ENCODE measurements at places on chromosomes 7 and 10.

DNA sequence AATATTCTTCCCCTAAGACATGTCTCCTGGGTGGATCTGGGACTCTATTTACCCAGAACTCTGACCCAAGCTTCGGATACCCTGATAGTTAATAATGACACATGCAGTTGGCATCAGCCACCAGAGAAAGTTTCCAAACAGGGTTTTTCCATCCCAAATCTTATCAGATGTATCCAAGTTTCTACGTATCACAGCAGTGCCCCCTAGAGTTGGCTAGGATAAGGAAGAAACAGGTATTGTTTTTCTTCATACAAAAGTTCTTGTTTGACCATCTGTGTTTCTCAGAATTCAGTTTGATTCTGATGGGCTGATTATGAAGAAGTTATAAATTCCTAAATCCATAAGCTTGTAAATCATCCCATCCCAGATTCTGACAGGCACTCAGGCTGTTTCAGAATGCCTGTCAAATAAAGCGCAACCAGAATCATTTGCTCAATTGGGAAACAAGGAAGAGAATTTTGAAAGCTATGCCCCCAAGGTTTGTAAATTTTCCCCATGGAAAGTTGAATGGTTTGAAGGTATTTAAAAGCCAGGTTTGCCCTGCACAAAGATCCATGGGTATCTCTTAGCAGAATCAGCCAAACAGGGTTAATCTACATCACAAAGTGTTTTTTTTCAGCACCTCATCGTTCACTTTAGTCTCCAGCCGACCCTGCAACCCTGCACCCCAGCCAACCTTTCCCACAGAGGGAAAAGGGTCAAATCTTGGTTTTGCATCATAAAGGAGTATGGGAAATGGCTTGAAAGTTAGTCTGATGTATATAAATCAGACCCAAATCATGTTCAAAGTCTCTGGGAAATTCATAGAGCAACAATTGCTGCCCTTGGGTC is 47.4 kb downstream of the NRAP start:
- no peak for DNase-seq

DNA sequence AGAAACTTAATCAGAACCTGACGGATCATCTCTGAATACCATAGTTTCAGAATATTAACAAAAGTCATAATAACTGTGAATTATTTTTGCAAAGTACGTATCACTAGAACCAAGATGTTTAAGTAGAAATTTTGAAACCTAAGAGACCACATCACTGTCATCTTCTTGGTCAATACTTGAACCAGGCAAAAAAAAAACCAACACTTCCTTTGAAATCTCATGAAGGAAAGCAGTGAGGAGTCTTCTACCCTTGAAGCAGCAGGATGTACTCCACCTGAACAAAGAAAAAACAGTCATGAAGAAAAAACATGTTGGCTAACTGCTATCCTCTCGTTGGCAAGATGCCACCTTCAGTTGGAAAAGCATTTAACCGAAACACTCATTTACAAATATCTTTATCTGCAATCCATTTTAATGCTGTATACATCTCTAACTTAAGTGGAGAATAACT is 82.4 kb downstream of the SRPK2 start:
- DNase-seq = no peak

GRCh38 chr7:69598487-69599285 is 411 bp downstream of the AUTS2 start:
- DNase-seq = peak; percentile 76

DNA sequence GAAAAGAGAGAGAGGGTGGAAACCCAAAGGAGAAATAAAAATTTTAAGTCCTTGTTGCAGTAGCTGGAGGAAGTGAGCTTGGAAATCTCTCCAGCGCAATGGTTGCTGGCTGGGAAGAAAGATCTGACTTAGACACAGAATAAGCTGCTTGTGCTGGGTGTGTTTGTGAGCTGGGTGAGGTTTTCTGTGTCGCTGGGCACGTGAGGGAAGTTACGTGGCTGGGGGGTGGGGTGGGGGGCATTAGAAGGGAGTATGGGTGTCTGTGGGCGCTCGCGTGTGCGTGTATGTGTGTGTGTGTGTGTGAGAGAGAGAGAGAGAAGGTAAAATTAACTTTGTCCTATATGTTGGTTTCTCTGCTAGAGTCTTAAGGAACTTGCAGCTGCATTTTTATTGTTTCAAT is 11.6 kb downstream of the TCF7L2 start:
- DNase-seq = no peak

DNA sequence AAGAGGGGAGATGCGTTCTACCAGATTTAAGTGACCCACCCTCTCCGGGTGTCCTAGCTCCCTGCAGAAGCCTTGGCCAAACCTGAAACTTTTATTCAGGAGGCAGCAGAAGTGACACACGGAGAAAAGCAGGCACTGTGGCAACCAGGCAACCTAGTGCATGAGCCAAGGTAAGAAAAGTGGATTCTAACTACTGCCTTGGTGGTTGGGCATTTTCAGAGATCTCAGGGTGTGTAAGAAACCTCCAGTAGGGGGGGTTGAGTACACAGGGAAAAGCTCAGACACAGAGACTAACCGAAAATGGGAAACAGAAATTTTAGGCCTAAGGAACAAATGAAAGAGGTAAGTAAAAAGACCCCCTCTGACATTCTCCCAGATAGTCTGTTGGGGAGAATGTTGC is 645.7 kb downstream of the ANKRD7 start:
- no peak for DNase-seq

- DNase-seq = no peak
Measured at GRCh38 chr10:124745252-124745651, 1.1 kb upstream of the FAM53B start.

DNA sequence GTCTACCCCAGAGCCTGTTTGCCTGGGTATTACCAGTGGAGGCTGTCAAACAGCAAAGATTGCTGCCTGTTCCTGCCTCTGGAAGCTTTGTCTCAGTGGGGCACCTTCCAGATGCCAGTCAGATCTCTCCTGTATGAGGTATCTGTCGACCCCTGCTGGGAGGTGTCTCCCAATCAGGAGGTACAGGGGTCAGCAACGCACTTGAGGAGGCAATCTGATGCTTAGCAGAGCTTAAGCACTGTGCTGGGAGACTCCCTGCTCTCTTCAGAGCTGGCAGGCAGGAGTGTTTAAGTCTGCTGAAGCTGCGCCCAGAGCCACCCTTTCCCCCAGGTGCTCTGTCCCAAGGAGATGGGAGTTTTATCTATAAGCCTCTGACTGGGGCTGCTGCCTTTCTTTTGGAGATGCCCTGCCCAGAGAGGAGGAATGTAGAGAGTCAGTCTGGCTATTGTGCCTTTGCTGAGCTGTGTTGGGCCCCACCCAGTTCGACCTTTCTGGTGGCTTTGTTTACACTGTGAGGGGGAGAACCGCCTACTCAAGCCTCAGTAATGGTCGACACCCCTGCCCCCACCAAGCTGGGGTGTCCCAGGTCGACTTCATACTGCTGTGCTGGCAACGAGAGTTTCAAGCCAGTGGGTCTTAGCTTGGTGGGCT is 62.2 kb downstream of the PPP1R9A start:
- no peak for DNase-seq

DNA sequence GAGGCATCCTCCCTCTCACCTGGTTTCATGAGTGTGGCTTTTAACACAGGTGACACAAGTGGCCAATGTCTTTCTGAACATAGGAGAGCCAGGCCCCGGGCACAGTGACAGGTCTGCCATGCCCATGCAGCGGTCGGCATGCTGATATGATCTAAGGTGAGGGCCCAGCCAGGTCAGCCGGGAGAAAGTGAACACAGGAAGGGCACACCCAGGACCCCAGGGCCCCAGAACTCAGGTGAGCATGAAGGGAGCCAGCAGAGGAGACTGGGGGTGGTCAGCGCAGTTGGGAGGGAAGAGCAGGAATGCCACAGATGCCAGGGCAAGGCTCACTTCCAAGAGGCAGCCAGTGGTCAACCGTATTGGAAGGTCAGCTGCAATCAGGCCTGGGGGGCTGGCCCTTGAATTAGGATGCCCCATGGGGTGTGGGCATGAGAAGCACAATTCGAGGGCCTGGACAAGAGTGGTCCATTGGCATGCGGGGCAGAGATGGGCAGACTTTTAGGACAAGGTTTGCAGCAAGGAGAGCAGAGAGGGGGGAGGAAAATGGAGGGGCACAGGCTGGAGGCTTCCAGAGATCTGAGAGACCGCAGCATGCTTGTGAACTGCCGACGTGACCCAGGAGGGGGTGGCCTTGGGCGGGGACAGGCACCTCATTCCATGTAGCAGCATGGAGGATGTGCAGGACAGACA is 3.9 kb upstream of the INPP5A start:
- DNase-seq = no peak

DNA sequence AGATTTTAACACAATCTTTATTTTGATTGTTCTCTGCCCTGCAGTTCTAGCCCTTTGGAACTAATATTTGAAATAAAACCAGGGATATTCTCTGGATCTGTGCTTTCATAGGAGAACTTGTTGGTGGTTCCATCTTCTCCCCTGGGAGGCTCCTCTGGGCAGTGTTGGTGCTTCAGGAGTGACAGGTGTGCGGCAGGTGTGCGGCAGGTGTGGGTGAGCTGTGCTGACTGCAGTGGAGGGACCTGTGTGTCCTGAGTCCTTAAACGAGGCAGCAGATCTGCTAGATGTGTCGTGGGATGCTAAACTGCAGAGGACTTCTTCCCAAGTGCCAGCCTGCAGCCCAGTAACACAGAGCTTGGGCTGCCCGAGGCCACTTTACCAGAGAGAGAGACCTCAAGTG is 98.4 kb downstream of the LYZL1 start:
- DNase-seq = no peak

GRCh38 chr7:77327067-77327931 is 88.8 kb downstream of the GSAP start:
- no peak for DNase-seq

DNA sequence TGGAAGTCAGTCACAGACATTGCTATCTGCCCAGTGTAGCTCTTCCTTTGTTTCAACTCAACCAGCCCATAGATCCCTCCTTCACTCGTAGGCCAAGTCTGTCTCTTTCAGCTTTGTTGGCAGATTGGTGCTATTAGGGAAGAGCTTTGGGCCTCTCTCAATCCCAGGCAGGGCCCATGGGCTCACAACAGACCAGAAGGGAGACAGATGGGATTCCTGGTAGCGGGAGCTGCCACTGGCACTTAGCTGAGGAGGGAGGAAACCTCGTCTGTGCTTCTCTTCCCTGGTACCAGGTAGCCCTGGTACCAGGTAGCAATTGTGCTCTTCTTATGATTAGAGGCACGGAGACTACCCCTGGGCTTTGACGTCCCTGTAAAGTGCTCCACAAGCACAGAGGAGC is 592.0 kb downstream of the TYW1 start:
- DNase-seq = no peak

DNA sequence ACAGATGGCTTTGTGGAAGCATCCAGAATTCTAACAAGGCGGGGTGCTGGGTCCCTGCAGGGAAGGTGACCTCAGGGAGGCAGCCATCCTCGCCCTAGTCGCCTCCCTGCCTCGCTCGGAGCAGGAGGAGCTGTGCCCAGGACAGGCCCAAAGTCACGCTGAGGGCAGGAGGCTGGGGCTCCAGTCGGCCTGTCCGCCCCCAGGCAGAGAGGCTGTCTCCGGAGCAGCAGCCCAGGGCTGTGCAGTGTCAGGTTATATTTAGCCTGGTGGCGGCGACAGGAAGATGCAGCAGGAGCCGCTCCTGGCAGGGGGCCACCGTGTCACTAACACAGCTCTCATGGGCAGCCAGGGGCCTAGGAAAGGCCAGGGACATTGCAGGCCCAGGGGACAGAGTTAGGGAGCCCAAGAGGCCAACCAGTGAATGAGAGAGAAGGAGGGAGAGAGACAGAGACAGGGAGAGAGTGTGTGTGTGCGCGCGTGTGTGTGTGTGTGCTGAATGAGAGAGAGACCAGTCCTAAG is 13.5 kb downstream of the KCNH2 start:
- no peak for DNase-seq

DNA sequence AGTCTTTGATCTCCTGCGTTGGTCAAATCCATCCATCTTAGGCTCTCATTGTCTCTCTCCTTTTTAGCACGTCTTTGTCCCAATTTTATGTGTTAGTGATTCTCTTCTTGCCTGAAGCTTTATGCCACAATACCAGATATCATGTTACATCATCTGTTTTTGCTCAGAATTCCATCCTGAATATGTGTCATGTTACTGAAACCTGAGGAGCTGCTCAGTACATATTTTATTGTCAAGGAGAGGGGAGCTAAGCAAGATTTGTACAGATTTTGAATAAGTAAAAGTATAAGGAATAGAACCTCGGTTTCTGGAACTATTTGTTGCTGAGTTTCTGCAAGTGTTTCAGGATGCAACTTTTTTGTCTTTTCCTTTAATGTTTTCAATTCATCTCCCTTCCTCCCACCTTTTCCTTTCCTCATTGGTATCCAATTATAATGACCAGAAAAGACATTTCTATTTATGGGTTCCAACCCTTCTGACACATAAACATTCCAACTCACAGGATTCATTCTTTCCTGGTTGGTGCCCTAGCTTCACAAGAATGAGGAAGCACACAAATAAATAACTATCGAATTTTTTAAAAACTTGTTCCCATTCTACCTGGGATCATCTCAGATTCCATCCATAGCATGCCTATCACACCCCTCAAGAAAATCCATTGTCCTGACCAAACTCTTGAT is 291.8 kb downstream of the CRPPA start:
- no peak for DNase-seq

DNA sequence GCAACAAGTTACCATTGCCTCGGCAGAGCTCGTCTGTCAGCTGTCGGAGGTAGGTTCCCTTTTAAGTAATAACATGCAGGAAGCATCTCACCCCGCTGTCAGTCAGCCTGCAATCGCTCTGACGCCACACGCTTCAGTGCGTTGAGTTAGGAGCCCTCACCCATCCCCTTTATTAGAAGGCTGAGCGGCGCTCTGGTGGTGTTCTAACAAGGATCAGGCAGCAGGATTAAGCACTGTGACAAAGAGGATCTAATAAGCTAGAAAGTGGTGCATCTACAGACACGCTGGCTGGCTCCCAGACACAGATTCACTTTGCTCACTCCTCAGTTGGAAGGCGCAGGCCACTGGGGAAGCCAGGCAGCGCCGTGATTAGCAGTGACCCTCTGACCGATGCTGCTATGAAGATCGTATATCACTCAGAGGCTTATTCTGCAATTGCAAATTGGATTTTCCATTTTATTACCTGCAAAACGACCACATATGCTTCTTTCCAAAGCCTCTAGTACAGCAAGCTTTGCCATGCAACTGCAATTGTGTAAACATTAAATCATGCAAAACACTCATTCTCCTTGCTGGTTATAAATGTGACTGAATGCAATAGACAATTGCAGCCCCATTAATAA is 117.7 kb downstream of the RSU1 start:
- no peak for DNase-seq

GRCh38 chr10:28985137-28985885 is 303.6 kb upstream of the LYZL1 start:
- no peak for DNase-seq

DNA sequence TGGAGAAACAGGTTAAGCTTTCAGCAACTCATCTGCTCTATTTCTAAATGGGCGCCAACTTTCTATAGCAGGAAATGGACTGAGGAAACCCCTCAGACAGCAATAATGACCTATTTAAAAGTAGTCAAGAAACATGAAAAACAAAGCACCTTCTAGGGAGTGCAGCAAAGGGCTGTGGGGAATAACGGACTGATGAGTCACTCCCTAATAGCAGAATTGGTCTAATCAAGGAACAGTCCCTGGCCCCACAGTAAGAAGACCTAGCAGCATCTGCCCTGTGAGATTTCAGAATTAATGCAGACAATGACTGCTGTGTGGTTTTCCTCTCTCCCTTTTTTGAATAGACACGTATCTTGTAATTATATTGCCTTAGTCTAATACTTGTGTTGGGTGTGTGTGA is 602.9 kb downstream of the IPMK start:
- DNase-seq = no peak

All from left forelimb (tissue), 1 donor.